Neural progenitor cell (in vitro differentiated cells): ENCODE measurements at places on chromosomes 13 and 19.

DNA sequence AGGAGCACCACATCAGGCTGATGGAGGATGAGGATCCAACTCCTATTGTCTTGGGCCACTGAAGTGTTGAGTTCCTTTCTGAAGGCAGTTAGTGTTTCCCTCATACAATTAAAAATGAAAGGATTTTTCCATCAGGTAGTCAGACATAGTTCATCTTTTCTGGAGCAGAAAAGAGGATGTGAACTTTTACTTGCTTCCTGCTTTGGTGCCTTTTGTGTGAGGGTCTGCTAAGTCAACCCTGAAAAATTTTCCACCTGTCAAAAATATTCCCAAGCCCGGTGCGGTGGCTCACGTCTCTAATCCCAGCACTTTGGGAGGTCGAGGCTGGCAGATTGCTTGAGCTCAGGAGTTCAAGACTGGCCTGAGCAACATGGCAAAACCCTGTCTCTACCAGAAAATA is 43.9 kb downstream of the RGCC start:
- H3K27ac ChIP-seq: no peak overlapping the region
- H3K27me3 ChIP-seq: no peaks in the 10 kb centered on the region
- DNase-seq: no peak
- H3K4me3 ChIP-seq: no peak overlapping the region

DNA sequence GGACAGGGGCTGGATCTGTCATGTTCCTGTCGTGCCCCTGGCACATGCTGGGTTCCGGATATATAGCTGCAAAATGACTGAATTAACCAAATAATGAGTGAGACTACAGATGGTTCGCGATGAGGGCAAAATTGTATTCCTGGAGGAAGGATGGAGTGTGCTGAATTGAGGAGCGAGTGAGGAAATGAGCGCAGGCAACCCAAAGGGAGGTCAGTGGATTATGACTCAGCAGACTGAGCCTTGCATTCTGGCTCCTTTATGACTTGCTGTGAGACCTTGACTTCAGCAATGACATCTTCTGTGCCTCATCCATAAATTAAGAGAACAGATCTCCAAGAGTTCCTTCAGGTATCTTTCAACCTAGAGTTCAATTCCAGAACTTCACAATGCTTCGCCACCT is 115.0 kb upstream of the CLDN10 start:
- no peak overlapping the region for H3K4me3 ChIP-seq
- no peak for DNase-seq
- no peaks in the 10 kb centered on the region for H3K36me3 ChIP-seq
- H3K27me3 ChIP-seq: no peaks in the 10 kb centered on the region
- no peak overlapping the region for H3K27ac ChIP-seq
- H3K4me1 ChIP-seq: peaks cover 17% of the 10 kb centered on the region

- H3K4me3 ChIP-seq: no peak overlapping the region
Measured at GRCh38 chr19:15290166-15290565, 42.2 kb downstream of the BRD4 start.

DNA sequence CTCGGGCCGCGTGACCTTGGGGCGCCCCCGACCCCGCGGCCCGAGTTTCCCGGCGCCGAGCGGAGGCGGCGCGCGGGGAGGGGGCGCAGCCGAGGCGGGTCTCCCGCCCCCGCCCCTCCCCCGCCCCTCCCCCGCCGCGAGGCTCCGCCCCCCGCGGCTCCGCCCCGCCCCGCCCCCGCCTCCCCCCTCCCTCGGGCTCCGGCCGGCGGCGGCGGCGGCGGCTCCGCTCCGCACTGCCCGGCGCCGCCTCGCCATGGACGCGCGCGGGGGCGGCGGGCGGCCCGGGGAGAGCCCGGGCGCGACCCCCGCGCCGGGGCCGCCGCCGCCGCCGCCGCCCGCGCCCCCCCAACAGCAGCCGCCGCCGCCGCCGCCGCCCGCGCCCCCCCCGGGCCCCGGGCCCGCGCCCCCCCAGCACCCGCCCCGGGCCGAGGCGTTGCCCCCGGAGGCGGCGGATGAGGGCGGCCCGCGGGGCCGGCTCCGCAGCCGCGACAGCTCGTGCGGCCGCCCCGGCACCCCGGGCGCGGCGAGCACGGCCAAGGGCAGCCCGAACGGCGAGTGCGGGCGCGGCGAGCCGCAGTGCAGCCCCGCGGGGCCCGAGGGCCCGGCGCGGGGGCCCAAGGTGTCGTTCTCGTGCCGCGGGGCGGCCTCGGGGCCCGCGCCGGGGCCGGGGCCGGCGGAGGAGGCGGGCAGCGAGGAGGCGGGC is at the start of gene HCN2:
Gene HCN2 (plus strand): TSS at position 189 of the 703 bp plus-strand sequence. CDS start 65 bp downstream, at position 254.
- H3K27ac ChIP-seq: no peak within 1 kb of the TSS
- no peak within 1 kb of the TSS for H3K4me3 ChIP-seq
- no peak for DNase-seq
- no peaks in the 10 kb centered on the region for H3K4me1 ChIP-seq

GRCh38 chr13:26486550-26486949 is 70.9 kb upstream of the WASF3 start:
- no peak for DNase-seq
- H3K4me1 ChIP-seq: peaks cover 4% of the 10 kb centered on the region
- no peak overlapping the region for H3K4me3 ChIP-seq
- H3K27me3 ChIP-seq: no peaks in the 10 kb centered on the region
- H3K36me3 ChIP-seq: no peaks in the 10 kb centered on the region
